ENCODE measurements at places on chromosomes 16 and 17.

- no peak for DNase-seq
Measured at GRCh38 chr17:78062596-78062995, 66.0 kb downstream of the TMC6 start.

- DNase-seq, result no peak
Measured at GRCh38 chr16:57630931-57631845, 2.8 kb downstream of the ADGRG1 start.

GRCh38 chr16:76450890-76451289 is 173.7 kb downstream of the CNTNAP4 start:
- no peak for DNase-seq

DNA sequence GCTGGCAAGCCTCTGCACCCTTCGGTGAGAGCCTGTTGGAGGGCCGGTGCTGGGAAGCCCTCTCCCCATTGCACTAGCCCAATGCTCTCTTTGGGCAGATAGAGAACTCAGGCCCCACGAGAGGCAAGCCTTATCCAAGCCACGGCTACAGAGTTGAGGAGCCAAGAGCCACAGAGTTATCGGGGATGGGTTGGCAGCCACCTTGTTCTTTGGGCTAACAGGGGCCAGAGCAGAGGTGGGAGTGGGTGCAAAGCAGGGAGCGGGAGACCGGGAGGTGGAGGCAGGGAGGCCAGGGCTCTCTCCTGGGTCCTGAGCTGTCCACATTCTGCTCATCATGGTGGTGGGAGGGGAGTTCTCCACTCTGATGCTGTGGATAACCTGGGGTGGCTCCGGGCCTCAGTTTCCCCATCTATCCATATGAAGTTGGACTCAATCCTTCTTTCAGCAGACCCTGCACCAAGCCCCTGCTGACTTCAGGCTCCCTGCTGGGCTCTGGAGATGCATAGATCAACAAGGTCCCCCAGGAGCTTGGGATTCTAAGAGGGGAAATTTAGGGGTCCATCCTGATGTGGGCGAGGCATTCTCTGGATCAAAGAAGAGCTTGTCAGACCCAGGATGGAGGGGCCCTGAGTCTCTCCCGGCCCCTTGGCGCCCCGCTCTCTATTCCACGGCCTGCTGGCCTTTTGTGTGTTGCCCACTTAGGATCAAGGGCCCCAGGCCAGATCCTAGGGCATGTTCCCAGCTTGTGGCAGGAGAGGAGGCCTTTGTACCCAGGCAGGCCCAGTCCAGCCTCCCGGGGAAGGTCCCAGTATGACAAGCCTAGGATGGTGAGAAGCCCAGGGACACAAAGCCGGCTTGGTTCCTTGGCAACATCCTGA is 557 bp upstream of the CX3CL1 start:
- DNase-seq, result no peak

DNA sequence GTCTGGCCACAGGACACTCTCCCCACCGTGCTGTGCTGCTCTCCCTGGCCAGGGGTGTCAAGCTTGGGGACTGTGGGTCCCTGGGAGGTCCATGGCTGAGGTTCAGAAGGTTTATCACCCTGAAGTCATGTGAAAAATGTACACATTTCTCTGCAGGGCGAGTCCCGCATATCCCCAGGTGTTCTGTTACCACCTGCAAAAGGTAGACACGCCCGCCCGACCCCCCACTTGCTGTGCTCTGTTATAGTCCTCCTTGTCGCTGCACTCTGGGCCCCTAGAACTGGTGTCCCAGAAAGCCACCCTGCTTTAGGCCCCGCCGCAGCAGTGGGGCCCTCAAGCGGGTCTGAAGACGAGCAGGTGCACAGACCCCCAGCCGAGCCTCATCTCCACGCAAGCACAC is 11.8 kb downstream of the JPT2 start:
- no peak for DNase-seq

GRCh38 chr17:19812407-19812806 is 55.3 kb downstream of the ULK2 start:
- no peak for DNase-seq

GRCh38 chr17:39709998-39710964 is 10.4 kb downstream of the ERBB2 start:
- DNase-seq, result no peak
